ENCODE measurements at places on chromosomes 3 and 15.

GRCh38 chr3:23877329-23877980 is 39.3 kb downstream of the NKIRAS1 start:
- DNase-seq, result no peak

DNA sequence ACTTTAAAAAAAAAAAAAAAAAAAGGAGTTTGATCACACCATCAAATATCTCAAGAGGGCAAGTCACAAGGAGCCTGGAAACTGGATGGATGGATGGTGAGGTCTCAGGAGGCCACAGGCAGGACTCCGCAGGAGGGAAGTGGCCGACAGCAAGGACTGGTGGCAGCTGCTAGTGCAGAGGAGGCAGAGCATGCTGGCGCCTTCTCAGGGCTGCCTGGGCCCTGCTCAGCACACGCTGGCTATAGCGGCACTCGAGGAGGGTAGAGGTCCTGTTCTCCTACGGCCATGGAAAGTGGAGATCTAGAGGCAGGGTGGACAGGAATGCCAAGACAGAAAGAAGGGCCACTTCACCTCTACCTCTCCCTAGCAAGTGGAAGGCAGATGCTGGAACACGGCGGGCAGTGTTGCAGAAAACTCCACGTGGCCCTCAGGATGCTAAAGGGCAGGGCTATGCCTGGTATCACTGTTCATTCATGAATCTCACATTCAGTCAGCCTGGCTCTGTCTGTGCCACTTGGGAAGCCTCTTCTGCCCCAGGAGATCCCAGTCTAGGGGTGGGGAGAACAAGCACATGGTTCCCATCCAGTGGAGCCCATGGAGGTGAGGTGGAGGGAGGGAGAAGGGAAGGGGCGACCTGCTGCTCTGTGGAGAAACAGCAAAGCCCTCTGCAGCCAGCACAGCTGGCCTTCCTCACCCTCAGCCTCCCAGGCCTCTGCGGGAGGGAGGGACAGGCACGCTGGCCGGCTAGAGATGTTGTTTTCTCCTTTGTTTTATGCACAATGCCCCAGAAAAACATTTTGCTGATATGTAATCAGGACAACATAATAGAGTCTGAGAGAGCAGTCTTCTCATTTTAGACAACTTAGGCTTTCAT is 71.0 kb downstream of the OXNAD1 start:
- no peak for DNase-seq

DNA sequence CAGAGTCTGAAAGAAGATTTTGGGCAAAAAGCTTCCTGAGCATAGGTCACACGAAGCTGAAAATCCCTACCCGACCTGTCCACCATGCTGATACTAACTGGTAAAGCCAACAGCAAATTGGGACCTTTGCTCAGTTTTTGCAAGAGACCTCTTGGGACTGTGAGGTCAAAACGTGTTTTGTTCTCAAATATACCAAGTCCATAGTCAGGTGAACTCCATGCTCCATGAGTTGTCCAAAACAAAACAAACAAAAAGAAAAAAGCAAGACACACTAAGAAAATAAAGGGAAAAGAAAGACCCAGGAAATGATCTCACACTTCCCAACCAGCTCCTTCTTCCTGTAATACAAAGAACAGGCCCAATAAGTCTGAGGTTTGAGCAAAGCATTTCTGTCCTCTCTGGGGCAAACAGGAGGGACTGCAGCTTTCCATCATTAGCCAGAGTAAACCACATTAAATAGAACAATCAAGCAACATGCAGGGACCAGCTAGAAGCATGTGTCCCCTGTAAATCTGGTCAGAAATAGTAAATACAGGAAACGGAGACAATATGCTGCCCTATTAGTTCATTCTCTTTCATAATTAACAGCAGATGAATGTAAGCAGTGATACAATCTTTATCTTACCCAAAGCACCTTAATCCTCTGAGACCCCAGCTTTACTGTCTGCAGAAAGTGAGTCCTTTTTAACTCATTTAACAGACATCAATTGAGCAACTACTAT is 125.0 kb upstream of the LIPC start:
- no peak for DNase-seq

GRCh38 chr3:12372741-12373280 is 83.9 kb downstream of the PPARG start:
- DNase-seq, result no peak

DNA sequence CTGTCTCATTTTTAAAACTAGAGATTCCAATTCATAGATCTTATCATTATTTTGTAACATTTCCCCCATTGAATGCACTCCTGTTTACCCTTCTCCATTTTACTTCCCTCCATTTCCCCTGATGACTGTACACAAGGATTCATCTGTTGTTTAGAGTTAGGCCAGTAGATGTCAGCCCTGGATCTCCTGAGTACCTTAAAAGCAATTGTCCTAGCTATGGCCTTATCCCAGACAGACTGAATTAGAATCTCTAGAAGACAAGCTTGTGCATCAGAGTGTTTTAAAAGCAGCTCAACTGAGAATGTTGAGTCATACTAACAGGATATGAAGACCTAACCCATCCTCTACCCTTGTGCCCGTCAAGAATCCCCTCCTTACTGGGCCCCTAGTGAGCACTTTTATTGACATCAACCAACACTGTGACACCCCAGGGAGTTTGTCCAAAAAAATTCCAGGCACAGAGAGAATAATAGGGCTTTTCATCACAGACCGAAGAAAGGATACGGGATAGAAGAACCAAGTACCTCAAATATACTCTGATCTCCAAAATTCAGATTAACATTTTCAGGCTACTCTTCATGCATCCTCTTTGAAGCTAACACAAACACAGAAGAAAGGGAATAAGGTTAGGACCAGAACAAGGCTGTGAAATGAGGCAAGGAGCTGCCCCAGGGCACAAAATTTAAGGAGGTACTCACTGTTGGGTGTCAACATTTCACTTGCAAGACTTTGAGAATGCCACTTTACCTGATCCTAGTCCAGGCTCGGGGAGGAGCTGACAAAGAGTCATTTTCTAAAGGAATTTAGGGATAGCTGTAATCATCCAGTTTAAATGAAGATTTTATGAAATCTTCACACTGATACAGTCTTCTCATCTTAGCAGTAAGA is 17.1 kb downstream of the ZBED2 start:
- no peak for DNase-seq

GRCh38 chr3:100813828-100814227 is 104.5 kb downstream of the TFG start:
- no peak for DNase-seq

- DNase-seq, result no peak
Measured at GRCh38 chr3:131995891-131996290, 38.9 kb downstream of the CPNE4 start.
